ENCODE measurements at places on chromosomes 6 and 20. TPM values are rescaled to one million over a fixed set of nuclear protein-coding genes. Genes with fewer than 3 reads are reported as not detected.

The HLA-DQA1 gene
- 5.9 TPM for total RNA-seq

The VSX1 gene
- total RNA-seq: not detected

The CCN6 gene
- total RNA-seq: not detected

The OR2W1 gene
- total RNA-seq: not detected

The PLCB1 gene
- 3.8 TPM for total RNA-seq

The GFRAL gene
- not detected for total RNA-seq

The SNX21 gene
- total RNA-seq: 0.36 TPM

The NFKBIL1 gene
- 9.3 TPM for total RNA-seq

DNA sequence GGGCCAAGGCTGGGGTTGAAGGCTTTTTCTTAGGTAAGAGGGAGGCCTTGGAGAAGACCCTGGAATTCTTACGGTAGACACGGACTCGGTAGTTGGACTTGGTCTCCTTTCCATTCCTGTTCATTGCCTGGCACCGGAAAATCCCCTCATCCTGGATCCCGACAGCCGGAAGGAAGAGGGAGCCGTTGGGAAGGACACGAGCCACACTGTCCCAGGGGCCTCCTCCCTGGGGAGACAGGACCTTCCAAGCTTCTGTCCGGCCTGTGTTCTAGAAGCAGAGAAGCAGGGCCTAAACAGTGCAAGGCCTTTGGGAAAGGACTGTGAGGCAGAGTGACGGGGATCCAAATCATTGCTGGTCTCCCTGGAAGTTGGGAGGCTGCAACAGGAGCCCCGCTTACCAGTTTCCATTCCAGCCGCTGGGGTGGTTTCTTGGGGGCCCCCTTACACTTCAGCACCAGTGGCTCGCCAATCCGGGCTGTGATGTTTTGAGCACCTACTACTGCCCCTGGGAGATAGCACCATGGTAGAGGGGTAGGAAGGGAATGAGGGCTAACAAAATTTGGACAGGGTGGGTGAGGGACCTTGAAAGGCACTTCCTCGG is 470 bp downstream of the AGER start:
- no peak overlapping the region for H3K27ac ChIP-seq
- DNase-seq: no peak
- H3K4me3 ChIP-seq: no peak overlapping the region
- no peaks in the 10 kb centered on the region for H3K27me3 ChIP-seq

GRCh38 chr6:21967056-21967974 is 329.5 kb downstream of the PRL start:
- no peak overlapping the region for H3K4me3 ChIP-seq
- no peak for DNase-seq
- no peaks in the 10 kb centered on the region for H3K36me3 ChIP-seq
- no peaks in the 10 kb centered on the region for H3K4me1 ChIP-seq

GRCh38 chr20:51526106-51526470 is 16.4 kb downstream of the NFATC2 start:
- H3K27me3 ChIP-seq: no peaks in the 10 kb centered on the region
- DNase-seq: no peak
- H3K36me3 ChIP-seq: peaks cover 28% of the 10 kb centered on the region
- H3K27ac ChIP-seq: peak overlapping the region; percentile 44
- peaks cover 72% of the 10 kb centered on the region for H3K4me1 ChIP-seq

GRCh38 chr6:158536084-158536890 is 23.6 kb upstream of the TMEM181 start:
- no peak overlapping the region for H3K27ac ChIP-seq
- H3K27me3 ChIP-seq: peaks cover 23% of the 10 kb centered on the region
- peaks cover 18% of the 10 kb centered on the region for H3K4me1 ChIP-seq
- H3K36me3 ChIP-seq: no peaks in the 10 kb centered on the region

DNA sequence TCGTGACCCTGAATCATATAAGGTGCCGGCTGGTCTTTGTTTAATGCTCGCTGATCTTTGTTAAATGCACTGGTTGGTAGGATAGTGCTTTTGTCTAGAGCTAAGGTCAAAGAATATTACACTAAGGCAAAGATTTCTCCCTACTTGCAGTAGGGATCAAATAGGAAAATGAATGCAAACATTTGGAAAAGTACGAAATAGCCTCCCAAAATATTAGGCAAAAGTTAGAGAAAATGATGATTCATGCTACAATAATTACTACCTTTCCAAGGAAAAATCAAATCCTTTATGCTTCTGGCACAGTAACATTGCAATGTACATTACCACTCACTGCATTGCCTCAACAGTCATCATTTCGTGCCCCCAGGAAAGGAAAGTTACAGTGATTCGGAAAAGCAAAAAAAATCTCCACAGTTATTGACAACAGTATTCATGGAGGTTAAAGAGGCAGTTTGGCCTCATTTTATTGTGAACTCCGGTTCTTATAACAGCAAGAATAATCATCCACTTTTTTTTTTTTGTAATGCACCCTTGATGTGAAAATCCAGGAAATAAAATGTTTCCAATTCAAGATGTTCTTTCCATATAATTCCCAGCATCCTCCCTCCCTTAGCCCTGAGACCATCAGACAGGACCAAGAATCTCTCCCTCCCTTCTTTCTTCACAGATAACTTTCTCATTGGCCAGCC is 61.7 kb upstream of the ZMYND8 start:
- H3K4me3 ChIP-seq: no peak overlapping the region
- peaks cover 31% of the 10 kb centered on the region for H3K4me1 ChIP-seq
- no peak overlapping the region for H3K27ac ChIP-seq
- H3K36me3 ChIP-seq: no peaks in the 10 kb centered on the region
- DNase-seq: no peak
- no peaks in the 10 kb centered on the region for H3K27me3 ChIP-seq

GRCh38 chr6:56419191-56419590 is 171.8 kb upstream of the COL21A1 start:
- no peak for DNase-seq
- no peak overlapping the region for H3K4me3 ChIP-seq

DNA sequence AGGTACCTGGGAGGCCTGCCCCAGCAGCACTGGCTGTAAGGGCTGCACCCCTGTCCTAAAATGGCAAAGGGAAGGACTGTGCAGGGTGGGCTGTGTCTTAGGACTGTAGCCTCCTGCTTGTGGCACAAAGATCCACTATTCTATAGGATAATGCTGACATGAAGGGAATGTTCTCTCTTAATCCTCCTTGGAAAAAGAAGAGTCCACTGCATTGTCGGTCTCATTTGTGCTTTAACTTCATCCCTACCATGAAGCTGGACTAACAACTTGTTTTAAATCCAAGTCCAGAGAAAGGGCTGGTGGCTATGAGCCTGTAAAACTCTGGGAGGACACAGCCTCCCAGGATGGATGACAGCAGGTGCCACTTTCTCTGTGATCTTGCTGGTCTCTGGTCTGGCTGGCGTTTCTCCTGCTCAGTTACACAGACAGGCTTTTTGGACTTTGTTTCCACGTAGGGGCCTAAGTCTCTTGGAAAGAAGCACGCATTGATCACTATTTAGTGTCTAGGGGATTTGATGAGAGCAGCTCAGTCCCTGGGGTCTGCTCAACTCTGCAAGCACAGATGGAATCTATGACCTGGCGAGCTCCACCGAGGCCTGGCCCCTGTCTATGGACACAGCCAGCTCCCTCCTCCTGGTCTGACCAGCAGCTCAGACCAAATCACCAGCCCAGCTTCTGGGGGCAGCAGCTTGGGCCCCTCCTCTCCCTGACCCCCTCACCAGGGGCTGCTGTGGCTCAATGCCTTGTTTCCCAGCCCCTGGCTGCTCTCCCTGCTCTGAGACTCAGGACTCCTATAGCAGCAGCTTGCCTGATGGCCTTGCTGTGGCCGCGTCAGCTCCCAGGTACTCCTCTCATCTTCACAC is 4.8 kb downstream of the CST3 start:
- H3K4me3 ChIP-seq: no peak overlapping the region
- no peaks in the 10 kb centered on the region for H3K4me1 ChIP-seq
- no peaks in the 10 kb centered on the region for H3K36me3 ChIP-seq
- H3K27ac ChIP-seq: no peak overlapping the region
- DNase-seq: no peak

GRCh38 chr6:21587961-21588480 is 5.5 kb upstream of the SOX4 start:
- H3K4me3 ChIP-seq: peak overlapping the region; percentile 68
- H3K27me3 ChIP-seq: peaks cover 36% of the 10 kb centered on the region
- no peaks in the 10 kb centered on the region for H3K36me3 ChIP-seq

DNA sequence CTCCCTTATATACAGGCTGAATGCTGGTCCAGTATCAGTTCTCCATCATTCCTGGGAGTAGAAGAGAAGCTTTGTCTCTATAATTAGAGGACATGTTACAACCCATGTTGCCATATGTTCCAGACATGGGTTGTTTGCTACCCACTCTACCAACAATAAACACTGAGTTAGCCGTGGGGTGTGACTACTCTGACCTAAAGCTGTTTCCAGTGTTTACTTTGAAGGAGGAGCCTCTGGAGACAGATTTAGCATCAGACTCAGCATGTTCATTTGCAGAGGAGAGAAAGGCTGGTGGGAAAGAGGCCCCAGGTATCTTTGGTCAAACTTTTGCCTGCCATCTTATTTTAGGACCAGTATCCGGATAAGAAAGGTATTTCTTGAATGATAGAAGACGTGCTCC is 157.9 kb upstream of the SNX9 start:
- no peaks in the 10 kb centered on the region for H3K36me3 ChIP-seq
- no peak overlapping the region for H3K27ac ChIP-seq
- H3K4me3 ChIP-seq: no peak overlapping the region
- no peak for DNase-seq
- peaks cover 10% of the 10 kb centered on the region for H3K4me1 ChIP-seq

DNA sequence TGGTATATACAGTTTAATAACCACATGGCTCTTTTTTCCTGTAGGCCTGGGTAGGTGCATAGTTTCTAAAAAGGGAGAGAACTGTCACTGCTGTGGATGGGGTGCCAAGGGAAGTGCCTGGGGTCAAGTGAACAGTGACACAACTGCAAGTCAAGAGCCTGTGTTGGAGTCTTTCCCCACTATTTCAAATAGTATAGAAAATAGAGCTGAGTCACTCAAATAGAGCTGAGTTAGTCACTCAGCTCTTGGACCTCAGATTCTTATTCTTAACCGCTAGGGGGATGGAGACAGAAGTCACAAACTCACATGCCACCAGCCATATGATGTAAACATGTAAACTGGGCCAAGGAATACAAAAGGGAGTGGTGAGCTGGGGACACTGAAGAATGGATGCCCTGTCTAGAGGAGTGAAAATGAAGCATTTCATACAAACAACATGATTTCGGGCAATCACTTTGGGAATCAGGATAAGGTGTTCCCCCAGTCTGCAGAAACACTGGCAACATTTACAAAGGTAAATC is 2.1 kb downstream of the NQO2 start:
- no peak overlapping the region for H3K27ac ChIP-seq
- H3K4me3 ChIP-seq: no peak overlapping the region
- H3K27me3 ChIP-seq: no peaks in the 10 kb centered on the region
- DNase-seq: no peak
- H3K36me3 ChIP-seq: peaks cover 20% of the 10 kb centered on the region

- H3K27me3 ChIP-seq: no peaks in the 10 kb centered on the region
- H3K27ac ChIP-seq: no peak overlapping the region
Observed at GRCh38 chr6:16514249-16514648, 247.0 kb downstream of the ATXN1 start.

- H3K27me3 ChIP-seq: no peaks in the 10 kb centered on the region
- H3K27ac ChIP-seq: no peak overlapping the region
- no peak for DNase-seq
- no peak overlapping the region for H3K4me3 ChIP-seq
Observed at GRCh38 chr6:95768539-95768938, 191.2 kb downstream of the MANEA start.

- H3K4me3 ChIP-seq: no peak overlapping the region
- peaks cover 14% of the 10 kb centered on the region for H3K4me1 ChIP-seq
- no peak for DNase-seq
- no peaks in the 10 kb centered on the region for H3K27me3 ChIP-seq
- no peak overlapping the region for H3K27ac ChIP-seq
- H3K36me3 ChIP-seq: no peaks in the 10 kb centered on the region
Observed at GRCh38 chr6:104704191-104704590, 155.5 kb downstream of the HACE1 start.

DNA sequence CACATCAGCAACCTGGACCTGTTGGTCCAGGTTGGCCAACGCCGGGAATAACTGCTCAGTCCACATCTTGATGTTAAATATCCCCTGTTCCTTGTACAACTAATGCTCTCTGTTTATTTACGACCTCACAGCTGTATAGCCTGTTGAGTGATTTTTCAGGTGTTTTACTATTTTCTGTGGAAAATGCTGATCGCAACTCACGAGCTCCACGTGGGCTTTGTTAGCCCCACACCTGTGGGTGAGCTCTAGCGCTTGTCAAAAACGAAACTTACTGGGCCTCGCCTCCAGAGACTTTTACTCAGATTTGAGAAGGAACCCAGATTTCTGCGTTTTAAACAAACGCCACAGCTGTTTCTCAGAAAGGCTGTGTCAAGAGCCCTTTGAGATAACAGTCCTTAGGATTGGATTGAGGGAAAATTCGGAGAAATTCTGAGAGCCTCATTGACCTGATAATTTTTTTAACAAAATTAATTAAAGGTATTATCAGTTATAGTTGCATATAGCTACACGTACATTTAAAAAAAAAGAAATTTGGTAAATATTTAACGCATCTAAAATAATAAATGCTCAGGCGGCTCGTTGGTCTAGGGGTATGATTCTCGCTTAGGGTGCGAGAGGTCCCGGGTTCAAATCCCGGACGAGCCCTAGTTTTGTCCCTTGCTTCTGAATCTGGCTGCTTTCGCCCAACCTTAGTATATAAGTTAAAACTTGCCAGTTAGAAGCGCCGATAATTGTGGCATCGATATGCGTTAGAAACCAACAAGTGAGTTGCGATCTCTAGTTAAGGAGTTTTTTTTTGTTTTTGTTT is 16.7 kb downstream of the HMGN4 start:
- DNase-seq: peak; percentile 77
- H3K36me3 ChIP-seq: no peaks in the 10 kb centered on the region
- H3K4me1 ChIP-seq: peaks cover 31% of the 10 kb centered on the region
- H3K27me3 ChIP-seq: no peaks in the 10 kb centered on the region

DNA sequence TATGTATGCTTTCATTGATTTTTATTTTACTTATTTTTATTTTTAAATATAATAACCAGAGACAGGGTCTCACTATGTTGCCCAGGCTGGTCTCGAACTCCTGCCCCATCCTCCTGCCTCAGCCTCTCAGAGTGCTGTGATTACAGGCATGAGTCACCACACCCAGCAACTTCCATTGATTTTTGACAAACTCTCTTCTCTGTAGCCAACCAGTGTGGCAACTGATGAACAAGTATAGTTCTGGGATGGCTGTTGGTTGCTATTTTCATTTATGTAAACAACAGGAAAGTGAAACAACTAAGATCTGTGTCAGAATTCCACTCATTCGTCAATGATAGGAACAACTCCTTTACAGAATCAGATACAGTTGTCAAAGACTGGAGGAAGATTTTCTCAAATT is 356.7 kb upstream of the JARID2 start:
- H3K27me3 ChIP-seq: no peaks in the 10 kb centered on the region
- no peak for DNase-seq
- H3K27ac ChIP-seq: no peak overlapping the region
- H3K4me3 ChIP-seq: no peak overlapping the region
- H3K4me1 ChIP-seq: no peaks in the 10 kb centered on the region
- H3K36me3 ChIP-seq: no peaks in the 10 kb centered on the region

GRCh38 chr20:32474717-32474966 is 110.5 kb downstream of the NOL4L start:
- no peak overlapping the region for H3K27ac ChIP-seq
- H3K27me3 ChIP-seq: no peaks in the 10 kb centered on the region
- H3K4me1 ChIP-seq: peaks cover 46% of the 10 kb centered on the region

- H3K4me3 ChIP-seq: no peak overlapping the region
- H3K4me1 ChIP-seq: no peaks in the 10 kb centered on the region
- no peaks in the 10 kb centered on the region for H3K36me3 ChIP-seq
- H3K27ac ChIP-seq: no peak overlapping the region
- DNase-seq: no peak
Observed at GRCh38 chr20:16314320-16314719, 258.9 kb downstream of the KIF16B start.

GRCh38 chr6:37659561-37659960 is 38.1 kb downstream of the MDGA1 start:
- H3K36me3 ChIP-seq: no peaks in the 10 kb centered on the region
- H3K27ac ChIP-seq: no peak overlapping the region
- no peaks in the 10 kb centered on the region for H3K4me1 ChIP-seq
- no peaks in the 10 kb centered on the region for H3K27me3 ChIP-seq
- H3K4me3 ChIP-seq: no peak overlapping the region
- DNase-seq: no peak

Measured in CD4-positive, alpha-beta T cell (primary cell).